HFFc6 (cell line): ENCODE measurements at places on chromosomes 7 and 10. TPM values are rescaled to one million over a fixed set of nuclear protein-coding genes. Genes with fewer than 3 reads are reported as not detected.

DNA sequence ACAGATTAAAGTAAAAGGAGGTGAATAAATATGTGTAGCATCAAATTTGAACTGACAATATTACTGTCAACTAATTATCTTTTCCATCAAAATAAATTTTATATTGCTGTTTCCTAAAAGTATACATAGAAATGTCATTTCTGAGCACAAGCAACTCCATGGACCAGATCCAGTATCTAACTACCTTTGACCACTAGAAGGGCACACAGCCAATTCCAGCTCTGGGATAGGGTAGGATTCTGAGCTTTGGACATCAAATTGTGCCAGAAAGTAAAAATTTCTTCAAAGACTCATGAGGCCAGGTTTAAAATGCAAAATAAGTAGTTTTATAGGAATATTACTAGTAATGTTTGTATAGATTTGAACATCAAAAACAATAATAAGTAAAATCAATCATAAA, 29.7 kb downstream of the AKR1C3 start:
- H3K27me3 ChIP-seq, result no peaks in the 10 kb centered on the region; the same call in 1 of the 2 replicates
- no peaks in the 10 kb centered on the region for H3K36me3 ChIP-seq
- DNase-seq, result no peak
- no peak overlapping the region for H3K4me3 ChIP-seq
- H3K27ac ChIP-seq, result no peak overlapping the region
- H3K4me1 ChIP-seq, result no peaks in the 10 kb centered on the region

The ALOX5 gene
- not detected in 3 replicates for total RNA-seq

- no peak overlapping the region for H3K27ac ChIP-seq
- no peaks in the 10 kb centered on the region for H3K4me1 ChIP-seq
Measured at GRCh38 chr7:93736668-93737369, 153.7 kb downstream of the TFPI2 start.

- no peaks in the 10 kb centered on the region; the same call in 1 of the 2 replicates for H3K27me3 ChIP-seq
- H3K4me3 ChIP-seq, result no peak overlapping the region
- no peaks in the 10 kb centered on the region for H3K4me1 ChIP-seq
- no peak overlapping the region for H3K27ac ChIP-seq
- H3K36me3 ChIP-seq, result no peaks in the 10 kb centered on the region
Measured at GRCh38 chr7:18623389-18623788, 127.8 kb downstream of the HDAC9 start.

The PMS2 gene
- total RNA-seq, result 12.4 to 12.9 TPM (median 12.9 TPM) in 3 replicates

DNA sequence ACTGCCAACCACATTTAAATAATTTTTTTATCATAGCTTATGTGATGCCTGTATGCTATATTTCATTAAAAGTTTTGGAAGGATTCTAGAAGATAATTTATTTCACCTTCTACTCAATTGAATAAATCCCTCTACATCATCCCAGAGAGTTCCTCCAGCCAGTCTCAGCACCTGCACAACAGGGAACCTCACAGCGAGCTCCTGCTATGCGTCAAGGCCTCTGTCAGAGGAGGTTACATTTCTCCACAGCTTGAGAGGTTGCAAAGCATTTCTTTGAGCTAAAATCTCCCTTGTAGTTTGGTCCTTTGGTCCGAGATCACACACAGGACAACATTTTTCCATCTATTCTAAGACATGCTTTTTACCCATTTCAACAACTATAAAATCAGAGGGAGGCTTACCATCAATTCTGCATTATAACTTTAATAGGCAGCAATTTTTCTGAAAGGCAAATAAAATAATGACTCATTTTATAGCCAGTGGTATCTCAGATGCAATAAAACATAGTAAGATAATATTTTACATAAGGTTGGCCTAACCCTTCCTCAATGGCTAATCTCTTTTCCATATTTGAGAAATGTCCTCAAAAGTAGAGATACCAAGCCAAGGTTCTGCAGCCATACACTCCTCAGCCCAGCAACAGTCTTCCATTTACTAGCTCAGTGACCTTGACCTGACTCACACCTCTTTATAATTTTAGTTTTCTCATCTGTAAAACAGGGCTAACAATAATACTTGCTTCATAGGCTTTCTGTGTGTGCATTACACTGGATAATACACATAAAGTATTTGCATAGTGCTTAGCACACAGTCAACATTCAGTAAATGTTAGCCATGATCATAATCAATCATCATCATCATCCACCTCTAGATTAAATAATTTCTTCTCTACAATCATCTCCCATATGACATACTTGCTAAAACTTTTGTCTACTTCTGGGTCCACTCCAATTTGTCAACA, 68.8 kb downstream of the DOCK4 start:
- no peak overlapping the region for H3K27ac ChIP-seq
- H3K4me3 ChIP-seq, result no peak overlapping the region
- no peaks in the 10 kb centered on the region for H3K27me3 ChIP-seq
- peaks cover 7% of the 10 kb centered on the region for H3K4me1 ChIP-seq

- DNase-seq, result peak; percentile 23
- H3K27me3 ChIP-seq, result peaks cover 8% of the 10 kb centered on the region
- no peak overlapping the region for H3K4me3 ChIP-seq
- H3K36me3 ChIP-seq, result no peaks in the 10 kb centered on the region
Measured at GRCh38 chr7:130278860-130279259, 12.2 kb downstream of the CPA2 start.

GRCh38 chr10:34187201-34187600, 627.9 kb downstream of the PARD3 start:
- no peak overlapping the region for H3K4me3 ChIP-seq
- no peaks in the 10 kb centered on the region for H3K36me3 ChIP-seq
- no peak for DNase-seq
- H3K4me1 ChIP-seq, result peaks cover 22% of the 10 kb centered on the region
- H3K27me3 ChIP-seq, result peaks cover 4% of the 10 kb centered on the region
- H3K27ac ChIP-seq, result no peak overlapping the region

DNA sequence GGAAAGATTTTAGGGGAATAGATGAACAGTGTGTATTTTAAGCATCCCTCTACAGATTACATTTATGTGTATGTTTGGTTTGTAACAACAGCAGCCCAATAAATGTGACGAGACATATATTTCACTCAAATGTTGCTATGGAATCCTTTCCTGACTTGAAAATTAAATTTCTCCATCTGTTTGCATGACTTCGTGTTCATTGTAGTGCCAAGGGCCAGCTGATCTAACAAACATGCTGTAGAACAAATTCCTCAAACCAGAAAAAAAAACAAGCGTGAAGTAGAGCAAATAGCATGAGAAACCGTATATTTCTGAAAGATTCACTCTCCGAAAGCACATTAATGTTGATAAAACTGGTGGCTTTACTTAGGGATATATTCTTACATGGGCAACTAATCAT, 87.8 kb downstream of the NRCAM start:
- no peak for DNase-seq
- H3K4me3 ChIP-seq, result no peak overlapping the region
- peaks cover 8% of the 10 kb centered on the region; the same call in 1 of the 2 replicates for H3K27me3 ChIP-seq
- H3K36me3 ChIP-seq, result no peaks in the 10 kb centered on the region

DNA sequence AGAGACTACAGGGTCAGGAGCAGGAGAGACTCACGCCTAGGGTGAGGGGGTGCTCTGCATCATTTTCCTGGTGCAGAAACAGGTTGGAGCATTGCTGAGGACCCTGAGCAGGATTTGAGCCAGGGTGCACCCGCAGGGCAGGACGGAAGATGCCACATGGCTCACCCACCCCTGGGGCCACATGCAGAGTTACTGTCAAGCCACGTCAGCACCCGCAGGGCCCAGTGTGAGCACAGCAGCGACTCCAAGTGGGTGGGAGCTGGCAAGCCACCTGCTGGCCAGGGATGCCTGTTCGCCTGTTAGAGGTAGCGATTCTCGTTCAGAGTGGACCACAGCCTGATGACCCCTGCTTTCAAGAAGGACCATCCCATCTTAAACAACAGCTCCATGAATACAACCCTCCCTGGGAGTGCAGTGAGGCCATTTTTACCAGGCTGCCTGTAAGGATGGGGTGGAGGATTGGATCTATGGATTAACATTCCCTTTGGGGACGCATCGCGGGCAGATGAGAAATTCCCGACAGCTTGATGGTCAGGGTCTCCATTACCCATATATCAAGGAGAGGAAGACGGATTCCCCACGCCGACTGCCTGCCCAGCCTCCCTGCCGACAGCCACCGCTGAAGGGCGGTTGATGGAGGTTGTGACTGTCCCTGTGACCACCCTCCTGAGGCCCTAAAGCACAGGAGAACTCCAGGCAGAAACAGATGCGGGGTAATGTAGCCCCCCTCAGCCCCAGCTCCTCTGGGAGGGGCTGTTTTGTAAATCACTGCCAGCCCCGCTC, 101.1 kb upstream of the RET start:
- no peak for DNase-seq
- H3K4me3 ChIP-seq, result no peak overlapping the region
- H3K36me3 ChIP-seq, result no peaks in the 10 kb centered on the region
- no peaks in the 10 kb centered on the region for H3K4me1 ChIP-seq

GRCh38 chr7:7765422-7765821, 47.0 kb upstream of the RPA3 start:
- H3K4me3 ChIP-seq, result no peak overlapping the region
- no peak overlapping the region for H3K27ac ChIP-seq
- no peaks in the 10 kb centered on the region; the same call in 1 of the 2 replicates for H3K27me3 ChIP-seq
- DNase-seq, result no peak

The SAMD9 gene
- 7.5 to 14.4 TPM (median 10.5 TPM) in 3 replicates for total RNA-seq

DNA sequence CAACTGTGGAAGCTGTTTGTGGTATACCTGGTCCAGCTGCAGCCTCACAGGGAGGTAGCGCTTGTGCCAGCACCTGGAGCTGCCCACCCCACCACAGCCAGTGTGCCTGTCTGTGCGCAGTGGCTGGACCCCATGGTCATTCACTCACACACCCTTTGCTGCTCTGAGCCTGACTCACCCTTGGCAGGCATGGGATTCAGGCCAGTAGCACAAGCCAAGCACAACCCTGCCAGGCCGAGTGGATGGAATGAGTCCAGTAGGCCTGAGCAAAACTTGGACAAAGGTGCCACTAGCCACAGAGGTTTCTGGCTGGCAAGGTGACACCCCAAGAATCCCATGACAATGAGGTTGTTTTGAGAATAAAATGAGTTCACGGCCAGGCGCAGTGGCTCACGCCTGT, 19.0 kb downstream of the RBM48 start:
- no peak for DNase-seq
- H3K27ac ChIP-seq, result no peak overlapping the region
- no peaks in the 10 kb centered on the region for H3K36me3 ChIP-seq
- no peaks in the 10 kb centered on the region for H3K4me1 ChIP-seq

The GPR15LG gene
- total RNA-seq, result not detected in 2 replicates

DNA sequence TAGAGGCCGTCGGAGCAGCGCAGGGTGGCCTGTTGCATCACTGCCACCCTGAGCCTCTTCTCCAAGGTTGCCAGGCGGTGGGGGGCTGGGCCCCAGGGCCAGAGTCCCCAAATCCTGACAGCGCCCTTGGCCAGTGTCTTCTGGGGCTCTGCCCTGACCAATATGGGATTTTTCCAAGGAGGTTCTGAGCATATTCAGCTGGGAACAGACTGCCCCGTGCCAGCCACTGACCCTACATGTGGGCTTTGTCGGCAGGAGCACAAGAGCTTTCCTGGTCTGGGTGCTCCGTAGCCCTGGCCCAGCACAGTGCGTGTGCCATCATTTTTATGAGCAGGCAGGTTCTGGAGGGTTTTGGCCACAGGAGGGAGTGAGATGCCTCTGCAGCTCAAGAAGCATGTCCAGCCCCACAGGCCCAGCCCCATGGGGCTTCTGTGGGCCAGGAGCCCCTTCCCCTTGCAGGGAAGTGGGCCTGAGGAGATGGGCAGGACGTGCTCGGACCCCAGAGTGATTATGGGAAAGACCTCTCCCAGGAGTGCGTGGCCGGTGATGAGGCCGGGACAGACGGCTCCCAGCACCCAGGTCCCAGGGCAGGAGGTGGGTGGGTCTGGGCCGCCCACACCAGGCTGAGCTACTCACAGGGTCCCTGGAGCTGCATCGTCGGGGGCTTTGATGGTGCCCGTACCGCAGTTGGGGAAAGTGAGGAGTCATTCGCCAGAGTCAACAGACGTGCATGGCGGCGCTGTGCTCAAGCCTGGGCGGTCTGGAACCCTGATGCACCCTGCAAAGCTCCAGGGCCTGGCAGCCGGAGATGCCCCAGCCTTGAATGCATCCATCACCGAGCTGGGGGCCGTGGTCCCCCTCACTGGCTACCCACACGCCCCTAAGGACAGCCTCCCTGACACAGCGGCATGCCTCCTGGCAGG, 66.6 kb downstream of the PWWP2B start:
- no peak for DNase-seq
- no peak overlapping the region for H3K27ac ChIP-seq
- 0 out of 2 replicates have a peak, but pooled peaks cover 4% of the 10 kb centered on the region for H3K4me1 ChIP-seq
- peaks cover 6% of the 10 kb centered on the region; the same call in 1 of the 2 replicates for H3K27me3 ChIP-seq
- H3K36me3 ChIP-seq, result no peaks in the 10 kb centered on the region
- no peak overlapping the region for H3K4me3 ChIP-seq

The DKK1 gene
- 1,677 to 2,166 TPM (median 2,051 TPM) in 3 replicates for total RNA-seq

- peaks cover 41% of the 10 kb centered on the region for H3K27me3 ChIP-seq
- no peak overlapping the region for H3K4me3 ChIP-seq
- H3K27ac ChIP-seq, result no peak overlapping the region
- H3K36me3 ChIP-seq, result no peaks in the 10 kb centered on the region
- H3K4me1 ChIP-seq, result no peaks in the 10 kb centered on the region
Measured at GRCh38 chr7:131827421-131827820, 271.0 kb upstream of the PODXL start.

DNA sequence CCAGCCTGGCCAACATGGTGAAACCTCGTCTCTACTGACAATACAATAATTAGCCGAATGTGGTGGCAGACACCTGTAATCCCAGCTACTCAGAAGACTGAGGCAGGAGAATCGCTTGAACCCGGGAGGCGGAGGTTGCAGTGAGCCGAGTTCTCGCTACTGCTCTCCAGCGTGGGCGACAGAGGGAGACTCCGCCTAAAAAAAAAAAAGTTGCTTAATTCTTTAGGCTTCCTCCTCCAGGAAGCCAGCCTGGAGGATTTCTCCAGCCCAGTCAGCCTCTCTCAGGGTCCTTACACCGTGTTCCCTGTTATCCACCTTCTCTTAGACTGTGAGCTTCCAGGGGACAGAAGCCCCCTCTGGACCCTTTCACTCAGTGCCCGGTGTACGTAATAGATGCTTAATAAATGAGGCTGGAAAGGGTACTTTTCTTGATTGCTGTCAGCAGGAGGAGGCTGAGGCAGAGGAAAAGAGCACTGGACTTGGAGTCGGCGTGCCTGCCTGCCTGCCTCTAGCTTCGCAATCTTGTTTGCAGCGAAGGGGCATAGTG, 16.4 kb upstream of the NODAL start:
- peaks cover 33% of the 10 kb centered on the region for H3K27me3 ChIP-seq
- no peaks in the 10 kb centered on the region for H3K4me1 ChIP-seq
- H3K36me3 ChIP-seq, result no peaks in the 10 kb centered on the region
- no peak overlapping the region for H3K4me3 ChIP-seq
- no peak overlapping the region for H3K27ac ChIP-seq
- no peak for DNase-seq

GRCh38 chr10:21369697-21370096, 155.8 kb downstream of the SKIDA1 start:
- H3K4me1 ChIP-seq, result peaks cover 69% of the 10 kb centered on the region
- H3K36me3 ChIP-seq, result no peaks in the 10 kb centered on the region
- no peaks in the 10 kb centered on the region; the same call in none of the 2 replicates for H3K27me3 ChIP-seq
- H3K4me3 ChIP-seq, result no peak overlapping the region
- H3K27ac ChIP-seq, result no peak overlapping the region

- no peak for DNase-seq
- H3K4me3 ChIP-seq, result no peak overlapping the region
- H3K27ac ChIP-seq, result peak overlapping the region; percentile 14; the same call in 1 of the 2 replicates
- H3K4me1 ChIP-seq, result peaks cover 59% of the 10 kb centered on the region
- H3K27me3 ChIP-seq, result no peaks in the 10 kb centered on the region
Measured at GRCh38 chr7:111262293-111263116, 171.6 kb downstream of the LRRN3 start.
